ENCODE measurements at places on chromosomes 5 and 9.

DNA sequence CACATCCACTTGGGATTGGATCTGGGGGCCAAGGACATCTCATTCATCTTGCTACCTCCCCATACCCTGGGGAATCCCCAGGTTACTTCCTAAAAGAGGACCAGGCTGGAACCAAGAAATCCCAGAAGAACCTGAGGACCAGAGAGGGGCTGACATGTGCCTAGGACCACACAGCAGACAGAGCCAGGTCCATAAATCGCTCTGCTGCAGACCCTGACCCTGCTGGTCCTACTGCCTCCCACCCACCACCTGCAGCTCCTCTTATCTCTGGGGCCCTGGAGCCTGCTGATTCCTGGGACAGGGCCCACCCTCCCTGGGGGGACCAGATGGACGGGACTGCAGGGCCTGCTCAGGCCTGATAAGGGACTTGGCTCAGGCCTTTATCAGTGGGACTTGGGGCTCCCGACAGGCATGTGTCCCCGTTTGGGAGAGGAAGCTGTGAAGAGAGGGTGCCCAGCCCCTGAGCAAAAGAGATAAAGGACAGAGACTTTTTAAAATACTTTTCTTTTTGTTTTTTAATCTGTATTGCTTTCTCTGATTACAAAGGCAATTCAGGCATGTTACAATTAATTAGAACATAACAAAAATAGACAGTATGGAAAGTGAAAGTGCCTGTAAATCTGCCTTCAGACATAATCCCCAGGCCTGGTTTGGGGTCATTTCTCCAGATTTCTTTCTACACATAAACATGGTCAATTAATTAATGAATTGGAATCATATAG is 101.3 kb upstream of the LARP1 start:
- DNase-seq: no peak

GRCh38 chr5:79547429-79547822 is 33.5 kb upstream of the HOMER1 start:
- no peak for DNase-seq

DNA sequence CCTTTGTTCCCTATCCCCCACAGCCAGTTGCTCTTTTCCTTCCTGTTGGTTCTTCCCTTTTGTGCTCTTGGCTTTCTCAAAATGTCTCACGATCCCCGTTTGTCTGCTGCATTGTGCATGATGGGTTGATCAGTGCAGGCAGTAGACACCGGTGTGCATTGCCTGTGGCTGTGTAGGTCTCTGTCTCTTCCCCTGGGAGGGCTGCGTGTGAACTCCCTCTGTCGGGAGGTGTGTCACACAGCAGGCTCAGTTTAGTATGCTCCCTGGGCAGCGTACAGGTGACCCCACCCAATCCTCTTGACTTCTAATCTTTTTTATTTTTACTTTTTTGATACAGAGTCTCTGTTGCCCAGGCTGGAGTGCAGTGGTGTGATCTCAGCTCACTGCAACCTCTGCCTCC is 265.3 kb downstream of the FSTL4 start:
- no peak for DNase-seq

- no peak for DNase-seq
Observed at GRCh38 chr9:110880189-110880588, 158.1 kb downstream of the LPAR1 start.

DNA sequence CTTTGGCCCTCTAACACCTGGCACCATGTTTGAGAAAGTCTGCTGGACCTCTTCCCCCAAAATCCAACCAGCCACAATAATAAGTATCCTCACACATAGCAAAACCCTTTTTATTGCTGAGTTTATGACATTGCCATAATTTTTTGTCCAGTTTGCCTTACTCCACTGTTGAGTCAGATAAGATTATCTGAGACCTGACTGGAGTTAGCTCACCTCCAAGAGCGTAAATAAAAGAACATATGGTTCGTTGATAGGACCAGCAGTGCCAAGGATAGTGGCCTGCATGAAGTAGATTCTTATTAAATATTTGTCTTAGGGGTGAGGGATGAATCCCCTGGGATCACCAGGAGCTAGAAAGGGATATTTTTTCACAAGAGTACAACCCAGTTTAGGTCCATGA is 510.6 kb upstream of the MPDZ start:
- DNase-seq: no peak

DNA sequence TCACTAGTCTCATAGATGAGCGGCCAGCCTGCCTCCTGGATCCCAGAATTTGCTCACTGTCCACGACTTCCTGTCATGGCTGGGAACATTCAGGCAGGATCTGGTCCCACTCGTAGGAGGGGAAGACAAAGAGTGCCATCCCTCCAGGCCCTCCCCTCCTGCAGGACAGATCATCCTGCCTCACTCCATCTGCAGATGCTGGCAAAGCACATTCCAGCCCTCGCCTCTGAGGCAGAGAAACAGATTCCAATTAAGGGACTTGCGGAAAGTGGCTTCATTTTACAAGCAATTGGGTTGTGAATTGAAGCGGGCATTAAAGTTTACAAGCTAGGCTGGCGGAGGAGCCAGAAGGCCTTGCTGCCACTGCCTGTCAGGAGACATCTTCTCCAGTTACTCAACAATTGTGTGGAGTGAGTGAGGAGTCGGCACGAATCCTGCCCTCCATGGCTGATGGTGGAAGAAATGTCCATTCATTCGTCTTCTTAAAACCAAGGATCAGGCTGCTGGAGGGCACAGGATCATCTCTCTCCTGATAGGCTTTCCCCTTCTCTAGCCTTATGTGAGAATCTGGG is 41.8 kb upstream of the KCNMB1 start:
- no peak for DNase-seq

- no peak for DNase-seq
Observed at GRCh38 chr9:886886-887285, 45.4 kb downstream of the DMRT1 start.

GRCh38 chr9:86892576-86892975 is 54.7 kb downstream of the GAS1 start:
- DNase-seq: no peak

DNA sequence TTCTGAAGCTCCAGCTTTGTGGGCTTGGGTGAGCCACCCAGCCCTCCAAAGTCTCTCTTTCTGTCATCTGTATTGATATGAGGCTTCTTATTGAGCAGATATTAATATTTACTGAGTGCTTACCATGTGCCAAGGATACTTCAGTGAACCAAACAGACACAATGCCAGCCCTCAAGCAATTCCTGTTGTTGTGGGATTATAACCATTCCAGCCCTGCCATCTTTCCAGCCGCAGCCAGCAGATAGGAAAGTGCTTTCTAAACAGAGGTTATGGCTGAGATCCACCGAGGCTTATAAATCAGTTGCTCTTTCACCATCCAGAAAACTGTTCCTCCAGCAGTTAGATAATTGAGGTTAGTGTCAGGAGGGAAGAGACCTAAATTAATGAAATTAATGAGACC is 137.7 kb upstream of the ALDH1B1 start:
- DNase-seq: no peak

DNA sequence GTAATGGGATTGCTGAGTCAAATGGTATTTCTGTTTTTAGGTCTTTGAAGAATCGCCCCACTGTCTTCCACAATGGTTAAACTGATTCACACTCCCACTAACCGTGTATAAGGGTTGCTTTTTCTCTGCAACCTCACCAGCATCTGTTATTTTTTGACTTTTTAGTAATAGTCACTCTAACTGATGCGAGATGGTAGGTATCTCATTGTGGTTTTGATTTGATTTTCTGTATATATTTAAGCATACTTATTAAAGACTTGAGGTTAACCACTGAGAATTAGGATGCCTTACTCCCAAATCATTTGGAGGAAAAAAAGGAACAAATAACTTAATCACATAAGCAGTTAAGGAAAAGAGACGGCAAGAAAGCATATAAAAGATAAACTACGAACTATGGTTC is 181.6 kb upstream of the FST start:
- no peak for DNase-seq

DNA sequence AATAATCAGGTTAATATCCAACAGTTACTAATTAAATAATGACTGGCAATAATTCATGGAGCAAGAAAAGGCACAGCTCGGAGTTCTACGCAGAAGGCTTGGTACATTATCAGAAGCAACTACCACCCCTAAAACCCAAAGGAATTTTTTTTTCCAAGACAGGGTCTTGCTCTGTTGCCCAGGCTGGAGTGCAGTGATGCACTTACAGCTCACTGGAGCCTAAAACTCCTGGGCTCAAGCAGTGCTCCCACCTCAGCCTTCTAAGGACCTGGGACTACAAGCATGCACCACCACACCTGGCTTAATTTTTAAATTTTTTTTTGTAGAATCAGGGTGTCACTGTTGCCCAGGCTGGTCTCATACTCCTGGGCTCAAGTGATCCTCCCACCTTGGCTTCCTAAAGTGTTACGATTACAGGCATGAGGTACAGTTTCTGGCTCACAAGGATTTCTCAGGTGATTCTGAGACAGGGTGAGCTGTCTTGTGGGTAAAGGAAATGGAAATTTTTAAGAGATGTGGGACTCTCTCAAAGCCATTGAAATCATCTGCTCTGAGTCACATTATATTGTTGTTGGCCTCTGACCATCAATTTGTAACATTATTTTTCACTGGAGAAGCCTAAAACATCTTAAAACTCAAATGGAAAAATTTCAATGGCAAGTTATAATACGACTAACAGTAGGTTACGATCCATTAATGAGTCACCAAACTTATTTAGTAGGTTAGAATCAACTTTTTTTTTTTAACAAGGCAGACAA is 19.7 kb upstream of the HSDL2 start:
- DNase-seq: no peak

DNA sequence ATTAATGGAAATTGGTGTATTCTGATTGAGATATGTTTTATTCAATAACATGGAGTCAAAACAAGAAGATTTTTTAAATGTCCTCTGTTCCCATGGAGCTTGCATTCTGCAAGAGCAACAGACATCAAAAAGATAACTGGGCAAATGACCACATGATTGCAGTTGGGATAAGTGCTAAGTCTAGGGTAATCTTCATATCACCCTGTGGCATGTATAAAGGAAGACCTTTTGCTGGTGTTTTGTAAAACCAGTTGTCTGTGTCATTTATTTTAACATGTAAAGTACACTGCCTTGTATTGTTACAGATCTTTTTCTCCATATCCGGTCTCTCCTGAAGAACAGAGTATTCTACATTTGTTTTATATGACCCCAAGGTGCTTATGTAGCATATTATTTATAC is 44.0 kb downstream of the PTCD2 start:
- no peak for DNase-seq

DNA sequence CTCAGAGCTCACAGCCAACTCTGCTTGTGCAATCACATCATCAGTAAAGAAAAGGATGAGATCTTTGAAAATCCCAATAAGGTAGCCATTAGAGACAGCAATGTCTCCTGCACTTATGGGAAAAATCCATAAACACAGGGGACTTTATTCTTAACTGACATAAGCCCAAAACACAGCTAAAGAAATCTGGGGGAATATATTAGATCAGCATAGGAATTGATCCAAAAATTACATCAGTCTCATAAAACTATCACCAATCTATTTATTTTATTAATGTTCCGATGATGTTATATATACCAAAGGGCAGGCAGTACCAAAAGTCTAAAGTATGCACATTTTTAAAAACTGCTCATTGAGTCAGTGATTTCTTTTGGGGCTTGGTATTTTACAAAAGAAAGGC is 6.9 kb downstream of the MRPS27 start:
- DNase-seq: no peak

GRCh38 chr5:158388021-158388420 is 529.1 kb upstream of the CLINT1 start:
- peak; percentile 45 for DNase-seq

- peak; percentile 34 for DNase-seq
Observed at GRCh38 chr5:157342822-157343402, 77.0 kb downstream of the CYFIP2 start.

DNA sequence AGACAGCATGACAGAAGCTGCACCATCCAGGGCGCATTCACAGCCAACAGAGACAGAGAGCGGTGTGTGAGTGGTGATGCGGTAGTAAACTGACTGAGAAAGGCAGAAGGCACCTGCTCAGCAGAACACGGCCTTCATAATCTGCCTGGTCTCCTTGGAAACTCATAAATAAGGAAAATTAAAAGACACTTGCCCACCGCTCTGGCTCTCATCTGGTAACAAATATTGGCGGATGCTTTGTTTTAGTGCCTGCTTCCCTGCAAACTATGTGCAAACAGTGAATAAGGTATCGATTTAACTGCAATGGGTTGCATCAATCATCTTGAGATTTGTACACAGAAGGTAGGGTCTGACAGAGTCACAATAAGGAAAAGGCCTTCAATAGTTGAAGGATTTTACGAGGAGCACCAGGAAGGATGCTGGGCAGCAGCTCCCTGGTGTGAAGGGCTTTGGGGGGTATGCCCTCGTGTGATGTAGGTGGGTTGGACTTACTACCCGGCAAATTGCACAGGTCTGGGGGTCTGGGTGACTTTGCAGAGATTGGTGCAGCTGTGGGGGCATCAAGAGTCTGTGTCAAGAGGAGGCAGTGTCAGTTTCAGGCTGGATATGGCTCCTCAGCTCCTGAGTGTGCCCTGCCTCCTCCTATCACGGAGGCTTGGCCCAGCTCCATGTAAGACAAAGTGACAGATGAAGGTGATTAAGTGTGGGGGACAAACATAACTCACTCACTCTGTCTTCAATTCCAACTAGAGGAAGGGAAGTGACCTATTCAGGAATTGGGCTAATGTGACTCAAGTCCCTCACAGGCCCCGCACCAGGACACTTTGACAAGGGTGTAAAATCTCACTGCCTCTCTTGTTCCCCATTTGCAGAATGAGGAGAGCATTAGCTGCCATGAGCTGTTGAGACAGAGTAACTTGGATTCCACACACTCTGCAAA is 166.7 kb downstream of the ICE1 start:
- no peak for DNase-seq

GRCh38 chr5:78586251-78586650 is 62.3 kb downstream of the LHFPL2 start:
- no peak for DNase-seq

- DNase-seq: peak; percentile 10
Observed at GRCh38 chr9:117414906-117415331, at the start of gene ASTN2. ASTN2 (minus strand) TSS chr9:117415057; CDS start chr9:117414938, 119 bp downstream.

- no peak for DNase-seq
Observed at GRCh38 chr5:54634089-54634488, 116.5 kb downstream of the SNX18 start.

DNA sequence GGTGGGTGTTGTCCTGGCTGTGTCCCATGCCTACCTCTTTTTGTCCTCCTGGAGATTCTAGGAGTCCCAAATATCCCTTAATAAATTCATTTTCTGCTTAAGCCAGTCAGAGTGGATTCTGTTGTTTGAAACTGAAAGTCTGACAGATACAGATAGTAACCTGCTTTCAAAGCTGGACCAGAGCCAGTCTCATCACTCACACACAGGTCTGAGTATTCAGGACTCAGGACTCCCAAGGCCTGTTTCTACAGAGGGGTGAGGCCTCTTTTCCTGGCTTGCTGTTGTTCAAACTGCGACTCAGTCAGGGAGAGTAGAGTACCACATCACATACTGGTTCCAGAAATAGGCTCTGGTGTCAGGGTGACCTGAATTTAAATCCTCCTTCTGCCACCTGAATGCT is 190.1 kb downstream of the PAX5 start:
- DNase-seq: no peak

DNA sequence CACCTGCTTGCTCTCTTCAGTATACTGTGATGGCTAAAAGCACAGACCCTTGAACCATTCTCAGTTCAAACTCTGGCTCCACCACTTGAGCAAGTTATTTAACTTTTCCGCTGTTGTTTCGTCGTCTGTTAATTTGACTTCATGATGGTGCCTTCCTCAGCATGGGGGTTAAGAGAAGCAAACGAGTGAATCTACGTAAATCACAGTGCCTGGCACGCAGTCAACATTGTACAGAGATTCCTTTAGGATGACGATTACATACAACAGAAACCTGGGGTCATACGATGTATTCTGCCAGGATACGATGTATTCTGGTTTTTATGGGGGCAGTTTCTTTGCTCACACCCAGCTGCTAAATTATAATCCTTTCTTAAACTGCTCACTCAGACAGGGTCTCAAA is 515.6 kb downstream of the CCDC171 start:
- no peak for DNase-seq
